ENCODE measurements at places on chromosomes 12 and 14.

DNA sequence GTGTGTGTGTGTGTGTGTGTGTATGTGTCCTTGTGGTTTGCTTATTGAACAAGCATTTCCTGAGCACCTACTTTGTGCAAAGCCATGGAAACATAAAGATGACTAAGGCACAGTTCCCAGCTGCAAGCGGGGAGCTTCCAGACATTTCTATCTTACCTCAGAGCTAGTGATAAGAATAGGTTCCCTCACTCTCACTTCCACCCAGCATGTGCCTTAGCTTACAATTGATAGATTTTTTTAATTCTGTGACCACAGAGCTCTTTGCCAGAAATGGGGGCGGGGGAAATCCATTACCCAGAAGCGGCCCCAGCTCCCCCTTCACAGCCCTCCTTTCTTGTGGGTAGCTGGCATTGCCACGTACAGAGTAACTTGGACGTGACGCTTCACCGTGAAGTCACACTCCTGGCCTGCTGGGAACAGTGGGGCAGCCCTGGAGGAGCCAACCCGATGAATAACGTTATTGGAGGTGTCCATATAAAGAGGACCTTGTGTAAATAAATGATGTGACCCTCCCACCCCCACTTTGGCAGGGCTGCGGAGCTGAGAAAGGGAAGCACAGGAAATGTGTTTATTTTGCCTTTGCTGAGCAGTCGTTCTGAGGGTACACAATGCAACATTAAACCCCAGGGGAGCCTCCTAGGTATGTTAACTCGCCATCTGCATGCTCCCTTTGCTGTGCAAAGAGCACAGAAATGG, 238.9 kb downstream of the CHST11 start:
- DNase-seq, result no peak

DNA sequence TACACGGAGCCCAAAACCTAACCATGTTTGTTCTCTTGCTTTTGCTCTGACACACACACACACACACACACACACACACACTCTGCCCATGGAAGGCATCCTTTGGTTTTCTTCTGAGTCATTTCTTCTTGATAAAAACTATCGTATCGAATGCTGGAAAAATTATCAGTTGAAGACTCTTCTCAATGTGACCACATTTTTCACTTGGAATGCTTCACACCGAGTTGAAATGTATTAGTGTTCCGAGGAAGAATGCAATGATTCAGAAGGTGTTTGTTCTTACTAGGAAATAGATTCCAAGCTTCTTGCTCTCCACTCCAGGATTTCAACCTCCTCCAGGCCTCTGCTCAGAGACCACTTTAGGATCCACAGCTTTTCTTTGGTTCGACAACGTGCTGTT, 226.3 kb downstream of the MON2 start:
- DNase-seq, result no peak

GRCh38 chr14:91357272-91358024, 60.2 kb downstream of the CCDC88C start:
- DNase-seq, result no peak

- DNase-seq, result no peak
These were observed 19.7 kb upstream of the FAM222A start for GRCh38 chr12:109693653-109694600.

- DNase-seq, result no peak
These were observed 23.8 kb upstream of the MGST1 start for GRCh38 chr12:16323638-16324037.

DNA sequence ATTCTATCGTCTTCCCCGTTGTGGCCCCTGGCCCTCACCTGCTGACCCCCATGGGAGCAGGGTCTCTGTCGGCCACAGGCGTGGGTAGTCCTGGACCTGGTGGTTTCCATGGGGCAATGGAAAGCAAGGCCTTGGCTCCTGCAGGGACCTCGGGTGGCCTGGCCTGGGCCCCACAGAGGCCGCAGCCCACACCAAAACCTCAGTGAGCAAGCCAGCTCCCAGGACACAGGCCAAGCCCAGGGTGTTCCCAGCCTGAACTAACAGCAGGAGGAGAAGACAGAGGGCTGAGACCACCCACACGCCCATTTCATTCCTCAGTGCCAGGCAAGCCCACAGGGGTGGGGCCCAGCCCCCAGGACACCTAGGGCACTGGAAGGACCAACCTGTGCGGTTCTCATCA, 16.9 kb downstream of the ABCB9 start:
- DNase-seq, result no peak

DNA sequence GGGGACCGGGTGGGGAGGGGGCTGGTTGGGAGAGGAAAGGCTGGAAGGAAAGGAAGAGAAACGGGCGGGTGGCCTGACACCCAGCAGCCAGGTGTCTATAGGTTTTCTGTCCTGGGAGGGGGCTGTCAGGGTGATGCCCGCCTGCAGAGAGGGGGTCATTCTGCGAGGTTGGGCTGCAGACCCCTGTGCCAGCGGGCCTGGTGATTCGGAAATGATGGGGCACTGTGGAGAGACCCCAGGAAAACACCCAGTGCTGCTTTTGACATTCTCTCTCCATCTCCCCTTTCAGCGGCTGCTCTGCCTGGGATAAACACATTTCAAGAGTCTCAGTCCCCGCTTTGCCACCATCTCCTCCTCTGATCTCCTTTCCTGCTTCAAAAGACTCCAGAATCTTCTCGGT, 168.5 kb upstream of the RTL1 start:
- no peak for DNase-seq

DNA sequence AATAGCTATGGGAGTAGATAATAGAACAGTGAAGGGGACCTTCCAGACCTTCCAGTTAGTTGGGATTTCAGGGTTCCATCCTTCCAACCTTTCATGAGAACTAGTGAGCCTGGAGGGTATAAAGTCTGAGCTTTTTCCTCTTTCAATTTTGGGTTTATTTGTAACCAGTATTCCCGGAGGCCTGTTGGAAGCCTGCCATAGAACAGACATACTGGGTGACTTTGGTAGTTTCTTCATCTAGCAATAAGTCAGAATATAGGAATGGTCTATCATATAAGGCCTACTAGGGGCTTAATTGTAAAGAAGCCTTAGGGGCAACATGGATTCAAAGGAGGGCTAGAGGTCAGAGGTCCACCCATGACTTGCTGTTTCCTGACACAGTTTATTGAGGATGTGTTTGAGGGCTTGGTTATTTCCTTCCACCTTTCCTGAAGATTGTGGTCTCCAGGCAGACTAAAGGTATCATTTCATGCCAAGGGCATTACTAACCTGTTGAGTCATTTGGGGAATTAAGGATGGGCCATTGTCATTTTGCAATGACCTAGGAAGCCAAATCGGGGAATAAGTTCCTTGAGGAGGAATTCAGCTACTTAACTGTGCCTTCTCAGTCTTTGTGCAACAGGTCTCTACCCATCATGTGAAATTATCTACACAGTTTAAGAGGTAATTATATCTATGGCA, 410.3 kb downstream of the SLC6A15 start:
- DNase-seq, result no peak

DNA sequence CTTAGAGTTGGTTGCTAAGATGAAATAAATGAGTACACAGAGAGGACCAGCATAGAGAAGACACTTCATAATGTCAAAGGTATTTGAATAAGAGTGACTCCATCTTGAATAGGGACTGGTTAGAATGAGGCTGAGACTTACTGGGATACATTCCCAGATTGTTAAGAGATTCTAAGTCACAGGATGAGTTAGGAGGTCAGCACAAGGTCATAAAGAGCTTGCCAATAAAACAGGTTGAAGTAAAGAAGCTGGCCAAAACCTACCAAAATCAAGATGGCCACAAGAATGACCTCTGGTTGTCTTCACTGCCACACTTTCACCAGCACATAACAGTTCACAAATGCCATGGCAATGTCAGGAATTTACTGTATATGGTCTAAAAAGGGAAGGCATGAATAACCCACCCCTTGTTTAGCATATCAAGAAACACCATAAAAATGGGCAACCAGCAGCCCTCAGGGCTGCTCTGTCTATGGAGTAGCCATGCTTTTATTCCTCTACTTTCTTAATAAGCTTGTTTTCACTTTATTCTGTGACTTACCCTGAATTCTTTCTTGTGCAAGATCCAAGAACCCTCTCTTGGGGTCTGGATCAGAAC, 8.3 kb upstream of the SERPINA1 start:
- DNase-seq, result no peak

DNA sequence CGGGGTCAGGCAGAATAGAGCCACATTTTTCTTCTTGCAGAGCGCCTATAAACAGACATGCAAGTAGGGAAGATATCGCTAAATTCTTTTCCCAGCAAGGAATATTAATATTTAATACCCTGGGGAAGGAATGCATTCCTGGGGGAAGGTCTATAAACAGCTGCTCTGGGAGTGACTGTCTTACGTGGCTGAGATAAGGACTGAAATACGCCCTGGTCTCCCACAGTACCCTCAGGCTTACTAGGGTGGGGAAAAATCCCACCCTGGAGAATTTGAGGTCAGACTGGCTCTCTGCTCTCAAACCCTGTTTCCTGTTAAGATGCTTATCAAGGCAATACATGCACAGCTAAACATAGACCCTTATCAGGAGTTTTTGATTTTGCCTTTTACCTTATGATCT, 262.3 kb downstream of the CEP128 start:
- no peak for DNase-seq

DNA sequence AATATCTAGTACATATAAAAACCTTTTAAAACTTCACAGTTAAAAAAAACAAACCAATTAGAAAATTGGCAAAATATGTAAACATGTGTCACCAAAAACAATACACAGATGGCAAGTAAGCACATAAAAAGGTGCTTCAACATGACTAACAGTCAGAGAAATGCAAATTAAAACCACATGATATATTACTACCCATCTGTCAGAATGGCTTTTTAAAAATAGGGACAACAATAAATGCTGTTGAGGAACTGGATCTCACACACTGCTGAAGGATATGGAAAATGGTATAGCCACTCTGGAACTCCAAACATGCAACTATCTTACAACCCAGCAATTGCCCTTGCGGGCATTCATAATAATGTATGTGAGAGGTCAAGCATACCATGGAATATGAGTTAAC, 1153.6 kb downstream of the FLRT2 start:
- no peak for DNase-seq

GRCh38 chr14:56379956-56380355, 199.6 kb upstream of the TMEM260 start:
- DNase-seq, result no peak

GRCh38 chr14:92144708-92145107, 22.9 kb downstream of the CPSF2 start:
- DNase-seq, result no peak

- no peak for DNase-seq
These were observed 365 bp downstream of the CCDC59 start for GRCh38 chr12:82357845-82358199.

DNA sequence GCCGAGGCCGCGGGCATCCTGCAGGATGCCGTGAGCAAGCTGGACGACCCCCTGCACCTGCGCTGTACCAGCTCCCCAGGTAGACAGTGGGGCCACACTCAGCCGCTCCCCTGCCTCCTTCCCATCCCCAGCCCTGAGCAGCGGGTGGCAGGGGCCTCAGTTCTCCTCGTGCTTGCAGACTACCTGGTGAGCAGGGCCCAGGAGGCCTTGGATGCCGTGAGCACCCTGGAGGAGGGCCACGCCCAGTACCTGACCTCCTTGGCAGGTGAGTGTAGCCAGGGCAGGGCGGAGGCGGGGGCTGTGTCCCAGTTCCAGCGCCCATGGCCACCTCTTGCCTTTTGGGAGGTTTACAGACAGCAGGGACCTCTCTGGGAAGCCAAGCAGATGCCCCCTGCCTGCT, 22.9 kb downstream of the HIP1R start:
- no peak for DNase-seq

- DNase-seq, result no peak
These were observed 317.7 kb upstream of the LRFN5 start for GRCh38 chr14:41289025-41289424.

GRCh38 chr12:69644511-69644910, 33.8 kb upstream of the LRRC10 start:
- no peak for DNase-seq

DNA sequence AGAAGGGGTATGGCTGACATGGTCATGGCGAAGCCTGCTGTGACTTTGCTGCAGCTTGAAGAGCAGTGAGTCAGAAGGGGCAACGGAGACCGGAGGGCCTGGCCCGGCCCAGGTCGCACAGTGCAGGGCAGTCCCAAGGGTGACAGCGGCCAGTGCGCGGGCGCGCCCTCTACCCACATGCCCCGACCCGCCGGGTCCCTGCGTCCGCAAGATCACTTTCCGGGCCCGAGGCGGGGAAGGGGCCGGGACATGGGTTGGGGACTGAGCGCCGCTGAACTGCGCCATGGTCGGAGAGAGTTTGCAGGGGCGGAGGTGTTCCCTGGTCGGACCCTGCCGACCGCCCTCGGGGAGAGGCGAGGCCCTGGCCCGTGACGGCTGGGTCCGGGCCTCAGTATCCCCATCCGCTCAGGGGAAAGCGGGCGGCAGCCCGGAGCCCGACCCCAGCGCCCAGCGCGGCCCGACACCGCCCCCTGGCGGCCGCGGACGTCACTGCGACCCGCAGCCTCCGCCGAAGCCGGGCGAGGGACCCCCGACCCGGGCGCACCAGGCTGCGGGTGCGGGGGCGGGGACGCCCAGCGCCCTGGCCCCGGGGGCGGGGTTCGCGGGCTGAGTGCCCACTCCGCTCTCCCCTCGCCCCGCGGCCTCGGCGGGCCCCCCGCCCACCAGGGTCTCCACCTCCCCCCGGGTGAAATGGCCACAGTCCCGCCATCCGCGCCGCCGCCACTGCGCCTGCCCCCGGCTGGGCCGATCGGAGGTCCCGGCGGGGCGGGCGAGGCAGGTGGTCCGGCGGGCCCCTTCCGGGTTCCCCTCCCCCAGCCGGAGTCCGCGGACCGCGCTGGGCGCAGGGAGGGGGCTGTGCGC, 7.2 kb upstream of the ANKRD9 start:
- DNase-seq, result peak; percentile 80

GRCh38 chr12:104480826-104481440, 24.2 kb downstream of the CHST11 start:
- no peak for DNase-seq

DNA sequence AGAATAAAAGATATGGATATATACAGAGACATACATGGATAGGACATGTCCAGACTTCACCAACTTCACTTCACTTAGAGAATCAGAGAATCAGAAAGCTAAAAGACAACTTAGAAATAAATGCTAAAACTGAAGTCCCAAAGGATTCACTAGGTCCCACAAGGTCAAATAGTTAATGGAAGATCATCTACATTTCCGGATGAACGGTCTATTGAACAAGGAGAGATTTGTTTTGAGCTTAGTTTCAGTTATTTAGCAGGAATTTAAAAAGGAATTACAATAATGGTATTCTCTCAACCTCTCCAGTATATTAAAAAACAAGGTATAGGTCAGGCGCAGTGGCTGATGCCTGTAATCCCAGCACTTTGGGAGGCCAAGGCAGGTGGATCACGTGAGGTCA, 187.0 kb downstream of the MED13L start:
- no peak for DNase-seq

GRCh38 chr12:123971770-123972456, 718 bp downstream of the CCDC92 start:
- DNase-seq, result peak; percentile 79

GRCh38 chr14:55297611-55298499, 26.6 kb downstream of the FBXO34 start:
- DNase-seq, result no peak

Data from islet precursor cell (in vitro differentiated cells).